ENCODE measurements at places on chromosomes 12 and 14.

GRCh38 chr14:35390577-35391387 is 13.8 kb downstream of the NFKBIA start:
- ATAC-seq = no peak

DNA sequence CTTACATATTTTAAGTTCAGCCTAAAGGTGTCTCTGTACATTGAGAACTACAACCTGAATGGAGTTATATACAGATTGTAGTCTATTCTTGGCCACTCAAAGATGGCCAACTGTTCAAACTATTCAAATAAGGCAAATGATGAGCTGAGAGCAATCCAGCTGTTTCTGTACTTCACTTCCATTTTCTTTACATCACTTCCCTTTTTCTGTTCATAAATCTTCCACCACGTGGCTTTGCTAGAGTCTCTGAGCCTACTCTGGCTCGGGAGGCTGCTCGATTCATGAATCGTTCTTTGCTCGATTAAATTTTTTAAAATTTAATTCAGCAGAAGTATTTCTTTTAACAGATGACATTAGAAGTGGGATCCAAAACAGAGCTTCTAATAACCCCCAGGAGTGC is 879.7 kb downstream of the GALC start:
- ATAC-seq = no peak

DNA sequence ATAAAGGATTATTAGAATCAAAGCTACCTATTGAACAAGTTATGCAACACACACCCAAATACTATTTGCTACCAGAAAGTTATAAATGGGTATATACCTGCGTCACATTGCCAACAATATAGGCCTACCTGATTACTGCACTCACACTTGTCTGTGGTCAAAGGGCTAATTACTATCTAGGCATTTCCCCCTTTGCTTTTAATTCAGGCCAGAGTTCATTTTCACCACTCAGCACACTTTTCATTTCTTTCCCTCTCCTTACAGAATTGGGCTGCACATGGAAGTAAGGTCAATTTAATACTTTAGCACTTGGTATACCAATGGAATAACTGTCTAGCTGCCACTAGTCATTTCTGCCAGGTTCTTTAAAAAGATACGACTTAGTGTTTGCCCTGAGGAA is 1.7 kb downstream of the SOS2 start:
- no peak for ATAC-seq

- peak; percentile 17 for ATAC-seq
Observed at GRCh38 chr14:99568567-99569560, 35.1 kb downstream of the CCDC85C start.

DNA sequence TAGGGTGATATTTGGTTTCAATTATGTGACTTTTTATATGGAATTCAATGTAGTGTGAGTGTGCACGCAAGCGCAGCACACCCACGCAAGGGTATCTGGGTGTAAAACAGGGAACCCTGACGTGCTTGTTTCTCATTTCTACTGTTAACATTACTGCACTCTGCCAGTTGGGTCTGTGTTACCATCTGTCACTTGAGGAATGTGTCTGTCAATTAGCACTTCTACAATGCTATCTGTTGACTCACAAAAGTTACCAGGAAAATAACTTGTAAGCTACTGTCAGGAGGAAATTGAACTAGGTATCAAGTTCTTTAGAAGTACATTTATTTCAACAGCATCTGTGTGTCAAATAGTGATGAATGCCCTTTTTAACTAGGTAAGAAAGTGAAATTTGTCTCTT is 695.5 kb upstream of the LRFN5 start:
- no peak for ATAC-seq

DNA sequence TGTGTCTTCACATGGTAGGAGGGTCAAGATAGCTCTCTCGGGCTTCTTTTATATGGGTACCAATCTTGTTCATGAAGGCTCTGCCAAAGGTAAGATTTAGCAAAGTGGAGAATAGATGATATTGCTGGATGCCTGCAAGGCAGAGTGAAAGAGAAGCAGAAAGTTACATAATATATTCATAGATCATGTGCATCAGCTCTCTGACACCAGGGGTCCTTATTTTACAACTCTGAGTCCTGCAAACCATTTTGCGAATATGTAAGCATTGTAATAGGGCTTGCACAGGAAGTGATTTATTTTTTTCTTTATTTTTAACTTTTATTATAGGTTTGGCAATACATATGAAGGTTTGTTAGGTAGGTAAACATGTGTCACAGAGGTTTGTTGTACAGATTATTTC is 31.8 kb downstream of the CRADD start:
- ATAC-seq = peak; percentile 54

- ATAC-seq = no peak
Observed at GRCh38 chr12:94762259-94762942, 112.0 kb upstream of the TMCC3 start.

DNA sequence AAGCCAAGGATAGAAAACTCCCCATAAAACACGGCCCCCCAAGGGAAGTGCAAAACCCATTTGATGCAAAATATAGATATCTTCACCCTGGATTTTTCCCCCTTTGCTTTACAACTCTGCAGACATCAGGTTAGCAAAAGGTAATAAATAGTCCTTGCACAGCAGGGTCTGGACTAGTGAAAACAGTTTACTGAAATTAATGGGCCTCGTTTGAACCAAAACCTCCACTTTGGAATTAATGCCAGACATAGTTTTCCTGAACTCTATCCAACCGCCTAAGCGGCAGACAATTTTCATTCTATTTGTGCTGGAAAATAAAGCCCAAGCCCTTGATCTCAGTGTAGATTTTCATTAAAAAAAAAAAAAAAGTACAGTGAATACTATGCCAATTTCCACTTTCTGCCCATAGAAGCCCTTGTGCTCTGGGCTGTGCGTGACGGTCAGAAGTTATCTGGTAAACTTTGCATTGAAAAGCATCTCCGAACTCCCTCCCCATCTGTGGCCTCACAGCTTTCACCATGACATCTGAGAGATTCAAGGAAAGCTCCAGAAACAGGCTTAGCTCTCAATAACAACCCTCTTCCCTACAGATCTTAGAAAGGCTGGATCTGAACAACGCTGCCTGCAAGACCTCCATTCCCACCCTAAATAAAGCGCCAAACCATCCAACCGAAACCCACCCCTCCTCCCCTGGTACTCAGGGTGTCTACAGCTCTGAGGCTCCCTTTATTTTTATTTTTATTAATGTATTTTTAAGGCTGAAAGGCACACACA is 11.0 kb upstream of the IRF2BPL start:
- peak; percentile 4 for ATAC-seq

- no peak for ATAC-seq
Observed at GRCh38 chr12:65529771-65530435, 251.4 kb downstream of the MSRB3 start.

Data from motor neuron (in vitro differentiated cells).